ENCODE measurements at places on chromosomes 5 and 9.

DNA sequence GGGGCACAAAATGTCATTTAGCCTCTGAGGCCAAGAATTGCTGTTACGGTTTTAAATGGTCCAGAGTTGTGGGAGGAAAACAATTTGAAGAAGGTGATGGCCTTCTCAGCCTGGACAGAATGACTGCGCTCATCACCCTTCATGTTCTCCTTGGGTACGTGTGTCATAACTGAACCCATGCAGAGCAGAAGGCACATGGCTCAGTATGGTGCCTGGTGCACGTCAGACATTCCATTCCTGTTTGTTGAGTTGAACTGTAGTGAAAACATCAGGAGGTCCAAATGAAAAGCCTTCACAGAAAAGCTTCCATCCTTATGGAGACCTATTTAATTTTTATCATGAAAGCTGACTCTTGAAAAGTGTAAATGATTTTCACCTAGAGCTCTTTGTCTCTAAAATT lies 133.2 kb downstream of the CFAP90 start:
- no peak for DNase-seq

- peak; percentile 5 for DNase-seq
Measured at GRCh38 chr5:13250464-13251291, 693.8 kb downstream of the DNAH5 start.

DNA sequence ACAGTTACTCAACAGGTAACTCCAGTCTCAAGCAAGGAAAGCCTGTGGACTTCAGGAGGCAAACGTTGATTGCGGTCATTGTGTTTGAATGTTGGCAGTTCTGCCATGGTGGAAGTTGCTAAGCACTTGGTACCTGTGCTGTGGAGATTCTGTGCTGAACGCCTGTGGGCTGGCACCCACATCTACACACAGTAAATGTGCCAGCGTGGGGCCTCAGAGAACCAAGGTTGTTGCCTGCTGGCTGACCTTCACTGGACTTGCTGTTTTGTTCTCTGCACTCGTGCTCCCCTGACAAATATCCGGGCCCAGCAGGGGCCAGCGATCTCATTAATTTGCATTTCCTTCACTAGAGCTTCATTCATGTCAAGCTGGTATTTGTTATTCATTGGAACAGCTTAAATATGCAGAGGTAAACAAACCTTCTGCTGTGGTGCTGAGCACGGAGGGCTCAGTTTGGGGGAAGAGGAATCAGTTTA lies 141.8 kb downstream of the PRKACG start:
- no peak for DNase-seq

DNA sequence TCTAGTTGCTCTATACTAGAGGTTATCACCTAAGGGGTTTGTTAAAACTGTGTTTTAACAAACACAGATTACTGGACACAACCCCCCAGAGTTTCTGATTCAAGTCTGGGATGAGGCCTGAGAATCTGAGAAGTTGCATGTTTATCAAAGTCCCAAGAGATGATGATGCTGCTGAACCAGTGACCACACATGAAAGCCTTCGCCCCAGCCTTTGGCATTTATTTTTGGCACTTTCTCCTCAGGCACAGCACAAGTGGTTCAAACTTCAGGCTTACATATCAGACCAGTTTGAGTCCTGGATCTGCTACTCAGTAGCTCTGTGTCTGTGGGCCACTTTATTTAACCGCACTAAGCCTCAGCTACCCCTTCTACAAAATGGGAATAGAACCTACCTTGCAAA lies 407.2 kb upstream of the PIK3R1 start:
- DNase-seq, result no peak

GRCh38 chr5:136132087-136132486 lies 558 bp upstream of the SMAD5 start:
- no peak for DNase-seq

- DNase-seq, result no peak
Measured at GRCh38 chr5:157088342-157088990, 20.4 kb downstream of the HAVCR2 start.

- DNase-seq, result no peak
Measured at GRCh38 chr9:23567516-23568165, 258.4 kb downstream of the ELAVL2 start.

All from KG1 (cell line).